Left ventricle myocardium inferior (tissue), 1 donor: ENCODE measurements at places on chromosomes 5 and 9. TPM values are rescaled to one million over a fixed set of nuclear protein-coding genes. Genes with fewer than 3 reads are reported as not detected.

GNG10 gene
- 27.4 TPM for total RNA-seq

- no peak for DNase-seq
- no peaks in the 10 kb centered on the region for H3K36me3 ChIP-seq
- H3K4me1 ChIP-seq = peaks cover 84% of the 10 kb centered on the region
- no peaks in the 10 kb centered on the region for H3K27me3 ChIP-seq
- no peak overlapping the region for H3K27ac ChIP-seq
Observed at GRCh38 chr5:112372543-112372942, 46.5 kb downstream of the EPB41L4A start.

DNA sequence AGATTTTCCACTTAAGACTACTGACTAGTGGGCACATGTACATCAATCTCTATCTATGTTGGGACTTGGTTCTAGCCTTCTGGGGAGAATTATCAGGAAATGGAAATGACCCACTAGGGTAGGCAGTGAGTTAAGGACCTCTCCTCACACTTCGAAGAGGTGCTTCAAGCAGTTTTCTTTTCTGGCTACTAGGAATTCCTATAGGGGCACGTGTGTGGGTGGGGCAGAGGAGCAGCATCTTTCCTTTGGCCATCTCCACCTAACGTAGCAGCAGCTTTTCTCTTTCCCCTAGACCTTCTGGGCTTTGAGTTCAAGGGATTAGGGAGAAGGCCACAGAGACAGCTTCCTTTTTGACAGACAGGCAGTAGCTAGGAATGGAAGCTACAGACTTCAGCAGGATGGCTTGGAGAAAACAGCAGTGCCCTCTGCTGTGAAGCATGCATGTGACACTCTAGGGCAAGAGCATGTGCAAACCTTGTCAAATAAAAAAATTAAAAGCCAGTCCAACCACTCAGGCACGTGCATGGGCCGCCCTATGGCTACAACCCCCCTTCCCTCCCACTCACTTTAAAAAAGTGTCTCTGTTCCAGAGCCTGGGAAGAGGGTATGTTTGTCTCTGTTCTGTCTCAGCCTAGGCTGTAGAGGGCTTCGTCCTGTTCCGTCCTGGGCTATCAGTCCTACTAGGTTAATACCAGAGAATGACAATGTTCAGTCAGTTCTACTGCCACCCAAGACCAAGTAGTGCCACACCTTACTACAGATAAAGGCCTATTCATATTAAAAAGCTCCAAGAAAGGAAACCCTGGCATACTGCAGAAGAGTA lies 8.7 kb upstream of the GFRA3 start:
- peak; percentile 20 for DNase-seq
- H3K36me3 ChIP-seq = no peaks in the 10 kb centered on the region
- H3K27me3 ChIP-seq = no peaks in the 10 kb centered on the region
- H3K4me1 ChIP-seq = peaks cover 7% of the 10 kb centered on the region
- H3K27ac ChIP-seq = no peak overlapping the region

DNA sequence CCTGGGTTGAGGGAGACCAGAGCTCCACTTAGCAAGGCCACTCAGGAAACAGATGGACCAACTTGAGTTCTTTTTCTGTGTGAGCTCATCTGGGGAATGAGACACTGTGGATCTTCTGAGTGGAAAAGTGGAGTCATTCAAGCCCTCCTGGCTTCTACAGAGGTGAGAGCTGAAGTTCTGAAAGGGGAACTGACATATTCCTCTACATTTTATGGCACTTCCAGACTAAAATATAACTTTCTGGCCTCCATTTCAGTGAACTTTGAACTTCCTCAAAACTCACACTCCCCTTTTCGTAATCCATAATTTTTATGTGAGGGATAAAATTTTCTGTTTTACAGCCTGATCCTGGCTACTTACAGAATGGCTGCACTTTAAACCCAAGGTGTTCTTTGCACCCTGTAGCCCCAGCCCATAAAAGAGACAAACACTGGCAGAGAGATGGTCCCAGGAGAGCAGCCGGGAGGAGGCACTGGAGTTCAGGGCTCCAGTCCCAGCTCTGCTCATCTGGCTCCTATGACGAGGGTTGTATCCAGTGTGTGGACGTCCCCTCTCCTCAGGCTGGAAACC lies 10.8 kb downstream of the SPAAR start:
- no peaks in the 10 kb centered on the region for H3K36me3 ChIP-seq
- no peaks in the 10 kb centered on the region for H3K27me3 ChIP-seq
- H3K4me1 ChIP-seq = peaks cover 94% of the 10 kb centered on the region
- H3K4me3 ChIP-seq = no peak overlapping the region

TMEM215 gene
- total RNA-seq = not detected

DNA sequence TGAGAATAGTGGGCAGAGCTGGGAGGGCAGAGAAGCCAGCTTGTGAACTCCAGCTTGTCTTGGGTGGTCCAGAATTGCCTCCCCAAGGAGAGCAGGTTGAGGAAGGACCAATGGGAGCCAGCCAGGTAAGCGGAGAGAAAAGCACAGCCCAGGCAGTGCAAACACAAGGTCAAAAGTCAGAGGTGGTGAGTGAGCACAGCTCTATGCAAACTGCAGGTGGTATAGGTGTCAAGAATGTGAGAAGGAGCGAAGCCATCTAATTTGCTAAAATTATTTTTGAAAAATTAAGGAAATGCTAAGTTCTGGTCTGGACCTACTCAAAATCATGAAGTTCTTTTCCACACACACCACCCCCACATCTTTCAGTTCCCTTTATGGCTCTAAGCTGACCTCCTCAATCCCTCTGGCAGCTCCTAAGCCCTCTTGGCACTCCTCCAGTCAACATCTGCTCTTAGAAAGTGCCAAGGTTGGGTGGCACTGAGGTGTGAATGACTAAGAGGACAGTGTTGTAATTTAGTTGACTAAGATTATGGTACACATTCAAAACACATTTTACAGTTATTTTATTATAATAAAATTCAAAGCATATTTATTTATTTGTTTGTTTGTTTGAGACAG lies 6.6 kb upstream of the OTULINL start:
- no peaks in the 10 kb centered on the region for H3K36me3 ChIP-seq
- H3K27me3 ChIP-seq = peaks cover 33% of the 10 kb centered on the region
- peaks cover 12% of the 10 kb centered on the region for H3K4me1 ChIP-seq
- H3K27ac ChIP-seq = peak overlapping the region; percentile 55
- DNase-seq = peak; percentile 42
